Memory B cell (primary cell): ENCODE measurements at places on chromosomes 2 and 18.

GRCh38 chr2:144595279-144595678 lies 75.4 kb upstream of the ZEB2 start:
- H3K36me3 ChIP-seq: no peaks in the 10 kb centered on the region
- H3K4me3 ChIP-seq: no peak overlapping the region
- DNase-seq: no peak

- DNase-seq: no peak
- peaks cover 6% of the 10 kb centered on the region for H3K27me3 ChIP-seq
- no peak overlapping the region for H3K27ac ChIP-seq
- no peaks in the 10 kb centered on the region for H3K4me1 ChIP-seq
These were observed 18.6 kb upstream of the MARCO start for GRCh38 chr2:118923371-118923770.

DNA sequence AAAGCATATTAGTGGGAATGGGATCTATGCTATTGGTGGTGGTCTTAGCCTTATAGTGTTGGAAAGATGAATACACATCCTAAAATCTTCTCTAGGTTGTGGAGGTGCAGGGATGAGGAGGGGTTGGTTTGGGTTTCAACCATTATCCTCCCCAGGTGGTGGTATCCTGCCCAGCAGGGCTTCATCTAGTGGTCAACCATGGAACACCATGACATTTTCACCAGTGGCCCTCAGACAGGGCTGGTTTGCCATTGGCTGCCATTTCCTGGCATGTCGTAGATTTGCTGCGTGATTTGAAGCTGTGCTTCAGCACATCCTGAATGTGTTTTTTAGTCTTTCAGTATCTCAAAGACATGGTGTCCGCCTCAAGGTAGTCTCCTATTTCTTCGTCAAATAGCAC lies 391.2 kb upstream of the HNRNPA3 start:
- DNase-seq: no peak
- H3K36me3 ChIP-seq: no peaks in the 10 kb centered on the region
- no peaks in the 10 kb centered on the region for H3K4me1 ChIP-seq
- no peak overlapping the region for H3K4me3 ChIP-seq
- H3K27ac ChIP-seq: no peak overlapping the region

GRCh38 chr2:179377296-179377695 lies 112.7 kb upstream of the SESTD1 start:
- peaks cover 2% of the 10 kb centered on the region for H3K36me3 ChIP-seq
- no peak overlapping the region for H3K27ac ChIP-seq
- H3K27me3 ChIP-seq: peaks cover 7% of the 10 kb centered on the region
- DNase-seq: no peak
- H3K4me1 ChIP-seq: no peaks in the 10 kb centered on the region

GRCh38 chr18:76447258-76447890 lies 47.7 kb downstream of the ZNF516 start:
- peaks cover 4% of the 10 kb centered on the region for H3K27me3 ChIP-seq
- peaks cover 2% of the 10 kb centered on the region for H3K36me3 ChIP-seq
- DNase-seq: no peak
- peaks cover 23% of the 10 kb centered on the region for H3K4me1 ChIP-seq

- H3K4me3 ChIP-seq: no peak overlapping the region
- H3K4me1 ChIP-seq: peaks cover 8% of the 10 kb centered on the region
- H3K36me3 ChIP-seq: no peaks in the 10 kb centered on the region
- no peaks in the 10 kb centered on the region for H3K27me3 ChIP-seq
These were observed 433.3 kb upstream of the TCF4 start for GRCh38 chr18:56021136-56021808.

DNA sequence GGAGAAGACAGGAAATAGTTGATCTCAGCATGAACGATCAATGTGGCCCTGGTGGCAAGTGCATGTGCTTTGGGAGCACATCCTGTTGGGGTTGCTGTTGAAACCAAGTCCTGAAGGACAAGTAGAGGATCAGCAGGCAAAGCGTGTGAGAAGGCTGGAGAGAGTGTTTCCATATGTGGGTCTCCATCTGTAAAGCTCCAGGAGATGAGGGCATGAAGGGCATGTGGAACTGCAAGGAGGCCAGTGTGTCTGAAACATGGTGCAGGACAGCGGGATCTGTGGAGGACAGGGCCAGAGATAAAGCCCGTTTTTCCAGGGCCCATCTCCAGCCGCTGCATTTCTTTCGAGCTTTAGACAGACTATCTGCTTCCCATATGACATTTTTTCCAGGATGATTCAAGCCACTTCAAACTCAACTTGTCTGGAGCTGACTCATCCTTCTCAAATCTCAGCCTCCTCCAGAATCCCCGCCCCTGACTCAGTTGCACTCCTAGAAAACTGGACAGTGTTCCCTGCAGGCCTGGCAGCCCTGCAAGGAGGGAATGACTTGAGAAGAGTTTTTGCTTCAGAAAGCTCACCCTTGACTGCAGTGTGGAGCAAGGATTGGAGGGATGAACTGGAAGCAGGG lies 226.1 kb downstream of the VAPA start:
- DNase-seq: no peak
- no peak overlapping the region for H3K4me3 ChIP-seq
- no peaks in the 10 kb centered on the region for H3K4me1 ChIP-seq
- H3K27ac ChIP-seq: peak overlapping the region; percentile 36
- peaks cover 9% of the 10 kb centered on the region for H3K27me3 ChIP-seq

DNA sequence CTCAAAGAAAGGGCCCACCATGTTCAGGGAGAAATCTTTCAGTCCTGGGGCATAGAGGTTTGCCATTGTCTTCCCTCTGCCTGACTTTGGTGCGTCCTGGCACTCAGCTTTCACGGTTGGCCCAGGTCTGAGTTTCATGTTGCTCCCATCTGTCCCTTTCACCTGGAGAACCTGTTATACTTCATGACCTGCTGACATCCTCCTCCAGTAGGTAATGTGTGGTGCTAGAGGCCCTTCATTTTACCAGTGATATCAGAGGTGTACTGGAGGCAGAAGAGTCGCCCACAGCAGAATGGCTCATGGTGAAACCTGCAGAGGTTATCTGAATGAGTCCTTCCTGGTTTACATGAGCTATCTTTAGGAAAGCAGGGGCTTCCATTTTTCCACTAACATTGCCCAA lies 128.8 kb upstream of the DLX2 start:
- peaks cover 14% of the 10 kb centered on the region for H3K4me1 ChIP-seq
- no peaks in the 10 kb centered on the region for H3K36me3 ChIP-seq
- H3K4me3 ChIP-seq: no peak overlapping the region
- H3K27ac ChIP-seq: no peak overlapping the region
- peaks cover 33% of the 10 kb centered on the region for H3K27me3 ChIP-seq

- DNase-seq: no peak
- H3K4me1 ChIP-seq: no peaks in the 10 kb centered on the region
- H3K27me3 ChIP-seq: peaks cover 2% of the 10 kb centered on the region
- H3K36me3 ChIP-seq: no peaks in the 10 kb centered on the region
These were observed 120.8 kb upstream of the TMEM18 start for GRCh38 chr2:797993-798392.

- H3K27ac ChIP-seq: no peak overlapping the region
- peaks cover 2% of the 10 kb centered on the region for H3K36me3 ChIP-seq
- DNase-seq: no peak
- no peaks in the 10 kb centered on the region for H3K4me1 ChIP-seq
- H3K4me3 ChIP-seq: no peak overlapping the region
These were observed 558.2 kb upstream of the PKDCC start for GRCh38 chr2:41489638-41490037.

GRCh38 chr18:24381126-24381525 lies 16.5 kb downstream of the OSBPL1A start:
- H3K27ac ChIP-seq: no peak overlapping the region
- H3K4me1 ChIP-seq: no peaks in the 10 kb centered on the region

DNA sequence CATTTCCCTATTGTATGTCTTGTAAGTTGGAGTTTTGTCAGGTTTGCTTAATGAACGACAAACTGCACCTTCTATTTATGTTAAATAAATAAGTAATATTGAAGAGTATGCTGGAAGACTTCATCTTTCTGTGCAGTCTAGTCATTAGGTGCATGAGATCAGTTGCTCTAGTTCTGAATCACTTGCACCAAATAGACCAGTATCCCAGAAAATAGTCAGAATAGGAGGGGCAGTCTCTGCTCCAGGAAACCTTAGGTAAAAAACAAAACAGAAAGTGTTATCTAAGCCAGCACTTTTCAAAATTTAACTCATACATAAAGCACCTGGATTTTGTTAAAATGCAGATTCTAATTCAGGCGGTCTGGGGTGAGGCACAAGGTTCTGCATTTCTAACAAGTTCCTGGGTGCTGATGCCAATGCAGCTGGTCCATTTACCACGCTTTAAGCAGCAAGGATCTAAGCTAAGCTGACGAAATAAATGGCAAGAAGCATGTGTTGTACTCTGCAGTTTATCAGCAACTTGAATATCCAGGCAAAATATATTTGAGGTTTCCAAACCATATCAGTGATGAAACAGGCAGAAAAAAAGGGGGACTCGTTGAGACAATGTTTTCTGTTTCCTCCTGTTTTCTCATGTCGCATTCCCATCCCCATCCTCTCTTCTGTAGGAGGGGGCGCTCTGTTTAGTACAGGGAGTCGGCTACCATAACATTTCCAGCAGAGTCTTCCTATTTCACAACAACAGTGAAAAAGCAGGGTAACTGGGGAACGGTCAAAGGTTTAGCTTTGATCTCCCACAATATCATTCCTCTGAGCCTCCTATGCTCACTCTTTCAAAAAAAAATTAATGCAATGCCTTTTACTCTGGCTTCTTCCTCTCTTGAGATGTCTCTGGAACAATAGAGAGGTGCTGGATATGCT lies 106.4 kb downstream of the MBD2 start:
- H3K27me3 ChIP-seq: peaks cover 11% of the 10 kb centered on the region
- no peak overlapping the region for H3K27ac ChIP-seq
- no peaks in the 10 kb centered on the region for H3K36me3 ChIP-seq
- no peak overlapping the region for H3K4me3 ChIP-seq
- H3K4me1 ChIP-seq: peaks cover 3% of the 10 kb centered on the region

GRCh38 chr2:104465981-104466380 lies 387.9 kb upstream of the POU3F3 start:
- no peak overlapping the region for H3K27ac ChIP-seq
- H3K27me3 ChIP-seq: peaks cover 6% of the 10 kb centered on the region
- no peaks in the 10 kb centered on the region for H3K4me1 ChIP-seq
- no peak overlapping the region for H3K4me3 ChIP-seq

DNA sequence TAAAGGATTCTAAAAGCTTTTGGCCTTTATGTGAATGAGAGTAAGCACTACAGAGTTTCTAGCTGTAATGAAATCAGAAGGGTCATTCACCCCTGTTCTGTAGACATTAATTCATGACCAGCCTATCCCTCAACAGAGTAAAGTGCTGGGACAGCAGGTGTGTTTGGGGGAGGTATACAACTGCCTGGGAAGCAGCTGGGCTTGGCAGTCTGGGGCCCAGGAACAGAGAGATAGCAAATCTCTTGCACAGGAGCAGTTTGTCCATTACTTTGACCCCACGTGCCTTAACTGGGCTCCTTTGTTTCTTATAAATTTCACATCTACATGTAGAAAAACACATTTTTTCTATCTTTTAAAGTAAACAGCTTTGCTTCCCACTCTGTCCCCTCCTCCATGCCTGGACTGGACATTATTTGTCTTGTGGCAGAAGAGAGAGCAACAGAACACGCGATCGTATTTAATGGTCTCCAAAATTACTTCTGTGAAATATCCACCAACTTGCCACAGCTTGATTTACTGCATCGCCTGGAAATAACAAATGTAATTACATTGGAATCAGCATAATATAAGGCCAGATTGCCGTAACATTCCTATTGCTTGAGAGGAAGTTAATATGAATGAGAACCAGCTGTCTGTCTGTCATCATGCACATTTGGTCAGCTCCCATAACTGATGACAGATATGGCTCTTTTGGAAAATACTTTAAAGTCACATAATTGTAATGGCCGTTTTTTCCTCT lies 263.8 kb downstream of the RBM43 start:
- H3K27ac ChIP-seq: no peak overlapping the region
- no peak overlapping the region for H3K4me3 ChIP-seq
- no peaks in the 10 kb centered on the region for H3K36me3 ChIP-seq
- H3K27me3 ChIP-seq: no peaks in the 10 kb centered on the region

GRCh38 chr2:235669983-235670962 lies 176.4 kb downstream of the AGAP1 start:
- no peak overlapping the region for H3K4me3 ChIP-seq
- no peaks in the 10 kb centered on the region for H3K36me3 ChIP-seq
- no peak for DNase-seq
- H3K27me3 ChIP-seq: peaks cover 9% of the 10 kb centered on the region

DNA sequence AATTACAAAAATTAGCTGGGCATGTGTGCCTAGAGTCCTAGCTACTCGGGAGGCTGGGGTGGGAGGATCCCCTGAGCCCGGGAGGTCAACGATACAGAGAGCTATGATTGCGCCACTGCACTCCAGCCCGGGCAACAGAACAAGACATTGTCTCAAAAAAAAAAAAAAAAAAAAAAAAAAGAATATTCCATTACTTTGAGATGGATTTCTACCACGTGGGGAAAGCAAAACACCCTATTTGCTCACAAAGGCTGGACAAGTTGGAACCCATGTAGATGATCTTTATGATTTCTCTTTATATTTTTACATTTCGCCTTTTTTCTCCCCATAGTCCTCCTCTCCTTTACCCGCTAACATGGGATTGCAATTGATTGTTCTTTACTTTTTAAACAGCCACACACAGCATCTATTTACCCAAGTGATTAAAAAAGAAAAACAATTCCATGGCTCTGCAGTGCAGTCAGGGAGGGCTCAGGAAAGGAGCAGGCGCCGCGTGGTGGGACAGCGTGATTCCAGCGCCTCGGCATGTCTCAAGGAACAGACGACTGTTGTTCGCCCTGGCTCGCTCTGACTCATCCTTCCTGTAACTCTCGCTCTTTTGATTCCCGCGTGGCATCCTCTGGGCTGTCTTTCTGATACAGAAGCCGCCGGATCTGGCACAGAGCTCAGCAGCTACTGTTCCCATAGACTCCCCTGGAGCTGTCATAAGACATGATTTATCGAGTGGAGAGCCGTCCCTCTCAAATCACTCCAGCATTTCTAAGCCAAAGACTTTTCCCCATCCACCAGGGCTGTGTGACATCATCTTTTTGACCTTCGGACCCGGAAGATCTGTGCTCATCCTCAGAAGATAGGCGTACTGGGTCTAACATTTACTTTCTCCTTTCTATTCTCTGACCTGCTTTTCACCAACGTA lies 230.4 kb upstream of the AGAP1 start:
- no peaks in the 10 kb centered on the region for H3K36me3 ChIP-seq
- no peak overlapping the region for H3K27ac ChIP-seq
- no peaks in the 10 kb centered on the region for H3K4me1 ChIP-seq
- peaks cover 20% of the 10 kb centered on the region for H3K27me3 ChIP-seq
- H3K4me3 ChIP-seq: no peak overlapping the region

DNA sequence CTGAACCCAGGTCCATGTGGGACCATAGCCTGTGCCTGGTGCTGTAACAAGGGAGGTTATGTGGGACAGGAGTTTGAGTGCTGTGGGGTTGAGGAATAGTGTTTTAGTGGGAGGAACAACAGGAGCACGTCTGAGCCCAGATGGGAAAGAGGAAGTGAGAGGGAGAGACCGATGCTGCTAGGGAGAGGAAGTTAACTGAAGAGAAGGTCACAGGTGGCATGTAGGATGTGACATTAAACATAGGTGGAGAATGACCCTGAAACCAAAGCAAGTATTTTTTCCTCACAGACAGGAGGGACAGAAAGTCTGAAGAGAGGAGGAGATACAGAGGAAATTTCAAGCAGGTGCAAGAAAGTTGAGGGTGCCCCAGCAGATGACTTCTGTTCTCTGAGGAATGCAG lies 87.8 kb downstream of the ACOXL start:
- H3K4me1 ChIP-seq: peaks cover 12% of the 10 kb centered on the region
- no peak overlapping the region for H3K4me3 ChIP-seq
- peaks cover 9% of the 10 kb centered on the region for H3K27me3 ChIP-seq
- H3K27ac ChIP-seq: no peak overlapping the region
